ENCODE measurements at places on chromosomes 2 and 18.

DNA sequence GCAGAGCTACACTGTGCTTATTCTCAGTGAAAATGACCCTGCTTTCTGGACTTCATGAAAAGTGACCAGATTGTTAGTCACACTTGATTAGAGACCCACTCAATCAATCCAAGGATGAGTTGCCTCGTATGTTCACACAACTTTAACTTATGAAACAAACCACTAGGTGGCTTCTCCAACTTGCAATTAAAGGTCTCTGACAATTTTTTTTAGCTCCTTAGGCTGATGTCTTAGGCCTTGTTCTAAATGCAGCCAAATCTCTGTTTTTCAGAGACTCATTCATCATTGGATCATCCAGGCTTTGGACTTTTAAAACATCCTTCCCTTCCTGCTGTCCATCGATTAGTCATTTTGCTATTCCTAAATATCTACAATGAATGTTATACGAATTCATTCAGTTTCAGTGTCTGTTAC, 63.4 kb downstream of the MREG start:
- DNase-seq, result no peak

GRCh38 chr2:234345921-234346320, 151.0 kb downstream of the ARL4C start:
- DNase-seq, result no peak

- no peak for DNase-seq
These were observed 60.2 kb upstream of the AFF3 start for GRCh38 chr2:100202567-100202966.

DNA sequence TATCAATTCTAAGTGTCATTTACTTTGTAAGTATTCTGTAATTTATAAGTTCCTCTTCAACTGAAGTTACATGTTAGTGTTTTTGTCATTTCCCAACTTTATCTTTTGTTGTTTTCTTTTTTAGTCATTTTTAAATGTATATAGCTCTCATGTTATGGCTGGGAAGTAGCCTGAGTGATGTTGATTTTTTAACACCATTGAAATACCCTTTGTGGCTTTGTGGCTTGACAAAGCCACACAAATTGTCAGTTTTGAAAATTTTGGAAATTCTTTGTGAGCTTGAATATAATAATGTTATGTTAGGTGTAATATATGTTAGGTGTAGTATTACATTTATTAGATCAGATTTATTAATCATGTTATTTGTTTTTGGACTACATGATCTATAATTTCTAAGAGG, 16.7 kb downstream of the DNAJC10 start:
- no peak for DNase-seq

DNA sequence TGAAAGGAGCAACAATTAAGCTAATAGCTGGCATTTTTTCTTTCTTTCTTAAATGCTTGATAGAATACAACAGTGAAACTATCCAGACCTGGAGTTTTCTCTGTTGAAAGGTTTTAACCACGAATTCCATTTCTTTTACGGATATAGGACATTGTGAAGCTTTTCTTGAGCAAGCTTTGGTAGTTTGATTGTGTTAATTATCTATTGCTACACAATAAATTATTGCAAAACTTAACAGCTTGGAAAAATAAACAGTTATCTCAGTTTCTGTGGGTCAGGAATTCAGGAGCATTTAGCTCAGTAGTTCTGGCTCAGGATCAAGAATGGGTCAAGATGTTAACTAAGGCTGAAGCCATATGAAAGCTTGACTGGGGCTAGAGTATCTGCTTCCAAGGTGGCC, 11.7 kb downstream of the PHOSPHO2 start:
- DNase-seq, result no peak

GRCh38 chr2:64179582-64180321, 35.5 kb upstream of the PELI1 start:
- DNase-seq, result no peak

DNA sequence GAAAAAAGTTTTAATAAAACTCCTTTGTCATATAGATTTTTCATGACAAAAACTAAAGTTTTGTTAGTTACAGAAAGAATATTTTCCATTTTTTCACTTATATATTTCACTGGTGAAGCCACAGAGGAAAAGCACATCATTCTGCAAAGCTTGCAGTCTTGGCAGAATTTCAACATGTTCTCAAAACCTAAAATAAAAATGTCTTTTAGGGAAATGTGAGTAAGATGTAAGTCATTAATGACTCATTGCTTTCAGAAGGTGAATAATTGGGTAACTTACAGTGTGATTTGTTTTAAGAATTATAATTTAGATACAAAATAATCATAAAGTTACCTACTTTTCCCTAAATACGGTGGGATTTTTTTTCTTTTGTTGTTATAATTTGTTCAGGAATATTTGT, 43.4 kb upstream of the TNFRSF11A start:
- DNase-seq, result no peak

- no peak for DNase-seq
These were observed 143.4 kb upstream of the SMAD7 start for GRCh38 chr18:49094136-49094535.

GRCh38 chr2:8491296-8492027, 190.4 kb upstream of the ID2 start:
- DNase-seq, result no peak

- no peak for DNase-seq
These were observed 133.3 kb upstream of the UNC80 start for GRCh38 chr2:209638346-209638745.

DNA sequence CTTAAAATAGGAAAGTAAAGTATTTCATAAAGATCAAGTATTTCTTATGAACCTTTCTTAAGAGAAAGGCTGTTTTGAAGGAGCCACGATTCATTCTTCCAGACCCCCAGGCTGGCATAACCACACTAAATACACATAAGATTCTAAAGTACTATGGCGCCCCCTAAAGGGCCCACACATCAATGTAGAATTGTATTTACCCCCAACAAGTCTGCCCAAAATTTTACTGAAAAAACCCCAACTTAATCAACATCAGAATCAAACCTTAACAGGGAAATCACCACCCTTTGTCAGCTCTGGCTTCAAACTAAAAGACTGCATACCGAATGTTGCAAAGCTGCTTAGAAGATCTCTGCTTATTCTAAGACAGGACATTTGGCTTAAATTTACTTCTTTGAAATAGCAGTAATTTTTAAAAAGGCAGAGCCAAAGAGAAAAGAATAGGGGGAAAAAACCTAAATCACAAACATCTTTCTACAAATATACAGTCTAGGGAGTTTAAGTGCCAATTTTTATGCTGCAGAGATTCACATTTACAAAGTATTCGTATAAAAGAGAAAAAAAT, 20.4 kb upstream of the BCL2 start:
- DNase-seq, result peak; percentile 34

DNA sequence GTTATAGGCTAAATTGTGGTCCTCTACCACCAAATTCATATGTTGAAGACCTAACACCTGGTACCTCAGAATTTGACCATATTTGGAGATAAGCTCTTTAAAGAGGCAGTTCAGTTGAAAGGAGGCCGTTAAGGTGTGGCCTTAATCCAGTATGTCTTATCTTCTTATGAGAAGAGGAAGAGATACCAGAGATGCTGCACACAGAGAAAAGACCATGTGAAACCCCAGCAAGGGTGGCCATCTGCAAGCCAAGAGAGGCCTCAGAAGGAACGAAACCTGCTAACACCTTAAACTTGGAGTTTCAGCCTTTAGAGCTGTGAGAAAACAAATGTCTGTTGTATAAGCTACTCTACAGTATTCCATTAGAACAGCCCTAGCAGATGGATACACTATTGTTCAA, 528.1 kb upstream of the DCC start:
- no peak for DNase-seq

DNA sequence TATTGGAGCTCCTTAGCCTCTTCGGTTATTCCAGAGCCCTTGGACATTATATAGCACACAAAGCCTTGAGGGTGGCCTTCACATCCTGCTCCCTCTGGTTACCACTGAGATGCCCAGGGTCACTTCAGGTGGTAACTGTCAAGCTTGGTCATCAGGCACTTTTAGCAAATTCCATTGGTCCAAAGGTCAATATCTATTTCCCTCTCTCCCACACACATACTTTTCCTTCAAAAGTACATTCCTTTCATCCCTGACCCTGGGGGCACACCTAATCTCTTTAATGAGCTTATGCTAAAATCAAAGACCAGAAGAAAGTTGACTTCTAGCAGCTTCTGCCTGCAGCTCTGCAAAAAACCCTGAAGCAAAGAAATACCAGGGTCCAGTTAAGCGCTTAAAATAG, 172.0 kb upstream of the NRP2 start:
- DNase-seq, result no peak

- no peak for DNase-seq
These were observed 157.1 kb downstream of the GALNT14 start for GRCh38 chr2:30981096-30981495.

DNA sequence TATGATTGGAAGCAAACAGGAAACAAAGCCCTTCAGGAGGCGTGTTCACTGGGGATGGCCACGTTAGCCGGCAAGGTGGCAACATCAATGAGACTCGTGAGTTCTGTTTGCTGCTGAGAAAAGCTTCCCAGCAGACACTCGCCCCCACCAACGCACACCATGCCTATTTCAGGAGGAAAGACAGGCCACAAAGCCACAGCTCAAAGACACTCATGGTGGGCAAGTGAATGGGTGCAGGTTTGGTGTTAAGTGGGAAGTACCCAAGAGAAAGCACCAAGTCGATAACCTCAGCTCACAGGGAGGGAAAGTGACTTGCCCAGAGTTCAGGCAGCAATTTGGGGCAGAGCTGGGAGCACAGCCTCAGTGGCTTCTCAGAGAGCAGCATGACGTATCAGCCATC, 10.5 kb upstream of the MTERF4 start:
- no peak for DNase-seq

- DNase-seq, result no peak
These were observed 273.5 kb upstream of the HDAC4 start for GRCh38 chr2:239674101-239674980.

DNA sequence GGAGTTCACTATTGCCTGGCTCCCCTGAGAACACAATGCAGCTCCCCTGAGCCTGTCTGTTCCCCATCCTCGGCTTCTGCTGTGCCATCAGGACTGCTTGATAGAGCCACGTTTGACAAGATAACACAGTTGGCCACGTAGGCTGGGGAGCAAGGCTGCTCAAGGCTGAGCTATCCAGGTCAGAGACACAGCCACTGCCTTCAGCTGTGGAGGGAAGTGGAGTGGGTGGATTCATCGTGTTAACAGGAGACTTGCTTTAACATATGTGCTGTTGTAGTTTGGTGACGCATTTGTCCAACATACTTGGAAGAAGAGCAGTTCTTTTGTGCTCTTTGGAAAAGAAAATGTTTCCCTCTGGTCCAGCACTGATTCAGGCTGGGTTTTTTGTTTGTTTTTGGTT, 68.8 kb downstream of the WDSUB1 start:
- DNase-seq, result no peak

GRCh38 chr18:69557282-69557681, 156.6 kb downstream of the DOK6 start:
- DNase-seq, result no peak

DNA sequence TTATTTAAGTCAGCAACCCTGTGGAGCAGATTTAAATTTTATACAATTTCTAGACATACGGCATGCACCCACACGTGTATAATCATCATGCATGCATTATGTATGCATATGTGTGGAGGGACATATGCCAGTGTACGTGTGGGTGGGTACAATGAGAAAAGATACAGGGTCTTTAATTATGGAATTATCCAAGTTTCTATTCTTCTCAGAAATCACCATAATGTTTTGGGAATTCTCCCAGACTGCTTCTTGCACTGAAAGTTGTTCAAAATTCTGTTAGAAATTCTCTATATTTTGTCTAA, 63.9 kb upstream of the TMEM18 start:
- no peak for DNase-seq

DNA sequence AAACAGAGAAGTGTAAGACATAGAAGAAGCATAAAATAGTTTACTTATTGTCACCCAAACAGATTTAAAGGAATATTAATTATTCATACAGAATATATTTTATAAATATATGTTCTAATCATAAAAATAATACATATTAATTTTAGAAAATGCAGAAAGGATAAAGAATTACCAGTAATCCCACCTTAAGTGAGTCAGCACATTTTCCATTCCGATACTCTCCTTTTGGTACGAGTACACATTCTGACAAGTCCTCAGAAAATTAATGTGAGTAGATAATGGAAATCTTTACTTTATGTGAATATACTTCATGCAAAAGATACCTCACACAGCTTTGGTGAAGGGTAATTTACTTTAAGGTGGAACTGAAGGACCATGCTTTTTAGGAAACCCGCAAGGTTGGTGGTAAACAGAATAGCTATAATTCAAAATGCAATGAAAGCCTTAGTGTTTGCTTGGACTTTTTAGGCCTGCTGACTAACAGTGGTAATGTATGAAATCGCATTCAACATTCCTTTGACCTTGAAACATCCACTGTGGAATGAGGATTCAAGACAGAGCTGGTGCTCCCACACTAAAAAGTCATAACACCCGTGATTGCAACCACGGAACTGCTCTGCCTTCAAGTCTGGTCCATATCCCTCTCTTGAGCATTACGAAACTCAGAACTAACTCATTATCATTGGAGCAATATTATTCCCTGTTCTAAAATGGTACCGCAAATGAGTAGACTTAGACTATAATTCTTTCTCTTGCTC, 28.1 kb upstream of the HTR2B start:
- no peak for DNase-seq

DNA sequence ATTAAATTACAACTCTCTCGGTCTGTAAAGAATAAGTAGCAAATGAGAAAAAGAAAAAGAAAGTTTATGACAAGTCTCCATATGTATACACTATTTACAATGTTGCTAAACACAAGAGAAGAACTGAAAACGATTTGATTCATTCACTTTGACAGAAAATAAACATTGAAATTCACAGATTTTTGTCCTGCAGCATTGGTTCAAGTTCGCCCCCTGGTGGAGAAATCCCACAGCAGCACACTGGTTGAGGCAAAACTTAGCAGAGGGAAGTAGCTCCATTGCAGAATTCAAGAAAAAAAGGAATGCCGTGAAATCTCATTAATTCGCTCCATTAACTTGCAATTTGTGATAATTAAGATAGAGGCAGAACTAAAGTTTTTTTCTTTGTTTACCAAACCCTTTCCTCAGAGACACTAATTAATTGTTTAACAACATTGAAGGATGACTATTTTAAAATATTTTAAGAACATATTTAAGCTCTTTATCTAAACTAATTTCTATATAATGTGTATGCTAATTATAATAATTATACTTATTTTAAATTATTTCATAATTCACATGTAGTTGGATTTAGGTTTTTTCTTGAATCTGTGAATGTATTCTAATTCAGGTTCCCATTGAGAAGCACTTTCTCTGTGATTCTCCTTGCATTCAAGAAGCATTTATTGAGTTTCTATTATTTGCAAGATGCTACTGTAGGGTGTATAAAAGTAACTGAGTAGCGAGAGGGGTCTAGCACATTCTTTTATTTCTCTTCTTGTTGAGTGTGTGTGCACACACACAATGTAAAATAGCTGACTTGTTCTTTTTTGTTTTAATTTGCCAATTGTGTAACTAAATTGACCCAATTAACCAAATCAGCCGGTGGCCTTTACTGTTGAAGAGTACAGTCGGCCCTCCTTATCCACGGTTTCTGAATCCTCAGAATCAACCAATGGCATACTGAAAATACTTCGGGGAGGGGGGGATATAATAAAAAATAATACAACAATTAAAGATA, 74.1 kb downstream of the COL4A3 start:
- peak; percentile 51 for DNase-seq
